ENCODE measurements at places on chromosomes 12 and 14.

DNA sequence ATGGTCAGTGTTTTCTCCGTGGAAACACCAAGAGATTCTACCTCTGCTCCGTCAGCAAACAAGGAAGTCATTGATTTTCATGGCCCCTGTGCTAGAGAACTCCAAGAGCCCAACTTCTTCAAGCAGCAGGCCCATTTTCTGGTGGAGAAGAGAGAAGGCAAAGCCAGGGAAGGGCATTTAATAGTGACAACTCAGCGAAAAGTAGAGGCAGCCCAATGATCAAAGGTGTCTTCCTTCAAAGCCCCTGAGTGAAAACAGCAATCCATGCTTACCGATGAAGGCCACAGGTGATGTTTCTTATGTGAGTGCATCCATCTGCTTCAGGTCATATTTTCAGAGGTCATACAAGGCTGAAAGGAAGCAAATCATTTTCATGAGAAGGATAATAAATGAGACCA, 77.3 kb downstream of the VCPKMT start:
- no peak for DNase-seq

DNA sequence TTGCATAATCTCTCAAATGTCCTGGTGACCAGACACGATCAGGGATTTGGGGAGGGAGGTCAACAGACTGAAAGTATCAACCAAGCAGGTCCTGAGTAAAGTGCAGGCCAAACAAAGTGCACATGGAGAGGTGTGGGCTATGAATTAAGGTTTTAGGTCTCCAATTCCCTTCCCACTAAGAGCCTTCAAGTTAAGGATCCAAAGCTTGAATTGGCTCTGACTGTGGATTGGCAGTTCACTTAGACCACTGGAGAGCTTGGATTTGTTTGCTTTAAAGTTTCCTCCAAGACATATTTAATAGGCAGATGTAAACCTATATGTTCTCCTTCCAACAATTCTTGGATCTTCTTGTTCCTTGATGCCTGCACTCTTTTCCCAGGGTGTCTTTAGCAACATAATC, 129.6 kb upstream of the IGF1 start:
- DNase-seq: no peak

- no peak for DNase-seq
Measured at GRCh38 chr14:23604675-23605170, 26.1 kb upstream of the JPH4 start.

DNA sequence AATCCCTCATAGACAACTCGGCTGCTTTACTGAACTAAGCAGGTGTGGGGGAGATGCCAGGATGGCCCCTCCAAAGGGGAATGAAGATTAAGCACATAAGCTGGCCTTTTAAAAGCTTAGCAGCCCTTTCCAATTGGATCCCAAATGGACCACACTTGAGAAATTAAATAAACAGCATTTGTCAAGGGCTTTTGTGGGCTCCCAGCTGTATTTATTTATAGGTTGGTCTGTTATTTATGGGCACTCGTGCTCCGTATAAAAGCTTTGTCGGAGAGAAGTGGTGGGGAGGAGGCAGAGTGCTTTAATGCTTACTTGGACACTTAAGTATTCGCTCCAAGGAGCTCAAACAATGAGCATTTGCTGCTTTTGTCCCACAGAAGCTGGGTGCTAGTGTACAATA, 580.2 kb downstream of the MED13L start:
- DNase-seq: no peak

DNA sequence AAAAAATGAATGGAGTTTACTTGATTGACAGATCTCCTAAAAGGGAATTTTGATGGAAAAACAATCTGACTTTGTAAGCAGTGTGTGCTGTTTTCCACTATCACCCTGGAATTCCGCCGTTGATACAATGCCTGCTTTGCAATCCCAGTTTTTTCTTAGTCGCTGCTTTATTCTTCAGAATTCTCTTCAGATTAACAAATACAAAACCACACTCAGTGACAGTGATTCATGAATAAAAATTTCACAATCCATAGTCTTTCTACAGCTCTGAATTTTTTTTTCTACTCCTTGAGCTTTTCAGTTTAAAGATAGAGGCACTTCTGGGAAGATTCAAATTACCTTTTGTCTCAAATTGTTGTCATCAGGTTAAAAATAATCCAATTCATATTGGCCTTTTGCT, 44.6 kb upstream of the KITLG start:
- DNase-seq: no peak

DNA sequence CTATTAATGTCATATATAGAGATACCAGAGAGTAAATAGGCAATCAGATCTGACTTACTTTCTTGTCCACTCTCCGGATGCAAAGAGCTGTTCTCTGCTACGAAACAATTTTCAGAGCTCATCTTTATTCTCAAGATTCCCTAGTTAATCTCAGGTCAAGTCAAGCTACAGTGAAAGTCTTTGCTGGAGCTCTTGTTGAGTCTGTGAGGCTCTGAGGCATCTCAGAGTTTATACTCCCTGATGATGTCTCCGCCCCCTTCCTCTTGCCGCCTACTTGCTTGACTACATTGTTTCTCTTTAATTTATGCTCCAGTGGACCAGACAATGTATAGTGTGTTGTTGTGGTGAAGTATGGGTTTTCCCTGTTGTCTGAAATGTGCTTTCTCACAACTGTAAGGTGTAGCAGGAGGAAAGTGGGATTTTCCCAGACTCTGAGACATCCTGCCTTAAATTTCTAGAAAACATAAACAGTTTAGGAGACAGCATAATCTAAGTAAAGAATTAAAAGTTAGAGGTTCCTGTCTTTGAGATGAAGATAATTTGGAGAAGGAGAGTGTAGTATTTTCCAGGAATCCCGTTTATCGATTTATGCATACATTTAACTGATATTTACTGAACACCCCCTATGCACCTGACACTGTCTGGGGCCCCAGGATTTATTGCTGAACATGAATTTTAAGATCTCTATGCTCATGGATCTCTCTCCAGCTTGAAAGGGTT, at the start of gene CD69:
Gene CD69 (minus strand): TSS at position 203 of the 720 bp plus-strand sequence. CDS start 81 bp downstream, at position 122.
- no peak for DNase-seq
